ENCODE measurements at places on chromosomes 12 and 14. TPM values are rescaled to one million over a fixed set of nuclear protein-coding genes. Genes with fewer than 3 reads are reported as not detected.

- DNase-seq: no peak
Observed at GRCh38 chr12:7693793-7694192, 1.8 kb downstream of the GDF3 start.

GRCh38 chr12:46916796-46917419 lies 91.1 kb upstream of the SLC38A4 start:
- DNase-seq: no peak

DNA sequence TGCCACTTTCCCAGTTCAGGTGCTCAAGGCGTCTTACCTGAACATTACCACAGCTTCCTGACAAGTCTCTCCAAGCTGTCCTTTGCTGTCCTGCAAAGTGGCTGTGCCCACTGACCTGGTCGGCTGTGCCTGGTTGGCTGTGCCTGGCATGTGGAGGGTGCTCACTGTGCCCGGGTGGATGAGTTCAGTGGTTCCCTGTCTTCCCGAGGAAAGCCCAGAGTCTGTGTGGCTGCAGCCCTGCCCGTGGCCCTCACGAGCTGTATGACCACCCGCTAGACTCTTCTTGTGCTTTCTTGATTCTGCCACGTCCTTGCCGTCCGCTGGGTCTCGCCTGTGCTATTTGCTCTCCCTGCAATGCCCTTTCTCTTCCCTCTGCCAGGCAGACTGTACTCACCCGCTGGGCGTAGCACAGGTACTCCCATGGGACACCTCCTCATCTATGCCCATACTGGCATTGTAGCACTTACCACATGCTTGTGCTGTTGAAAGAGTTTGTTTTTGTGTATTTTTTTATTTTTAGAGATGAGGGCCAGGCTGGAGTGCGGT lies 95.9 kb downstream of the TSPAN9 start:
- no peak for DNase-seq

GRCh38 chr14:24274101-24274543 lies 2.7 kb upstream of the RABGGTA start:
- no peak for DNase-seq

DNA sequence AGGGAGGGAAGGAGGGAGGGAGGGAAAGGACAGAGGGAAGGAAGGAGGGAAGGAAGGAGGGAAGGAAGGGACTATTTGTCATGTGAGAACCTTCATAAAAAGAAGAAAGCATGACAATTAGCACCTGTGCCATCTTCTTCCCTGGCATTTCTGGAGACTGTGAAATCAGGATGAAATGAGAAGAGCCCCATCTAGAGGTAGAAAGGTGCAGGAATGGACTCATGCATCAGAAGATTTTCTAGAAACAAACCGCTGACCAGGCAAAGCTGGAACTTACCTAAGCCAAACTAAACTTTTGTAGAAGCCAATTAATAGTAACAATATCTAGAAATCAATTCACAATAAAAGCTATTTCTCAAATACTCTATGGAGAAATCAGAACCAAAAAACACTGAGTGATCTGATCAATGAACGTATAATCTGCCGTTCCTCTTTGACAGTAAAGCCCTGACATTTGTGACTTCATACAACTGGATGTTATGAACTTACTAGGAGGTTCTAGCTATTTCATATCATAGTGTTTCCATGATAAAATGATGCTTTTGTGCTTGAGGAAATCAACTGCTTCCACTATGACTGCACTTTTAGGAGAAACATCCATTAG lies 24.4 kb upstream of the CRACR2A start:
- DNase-seq: peak; percentile 46

DNA sequence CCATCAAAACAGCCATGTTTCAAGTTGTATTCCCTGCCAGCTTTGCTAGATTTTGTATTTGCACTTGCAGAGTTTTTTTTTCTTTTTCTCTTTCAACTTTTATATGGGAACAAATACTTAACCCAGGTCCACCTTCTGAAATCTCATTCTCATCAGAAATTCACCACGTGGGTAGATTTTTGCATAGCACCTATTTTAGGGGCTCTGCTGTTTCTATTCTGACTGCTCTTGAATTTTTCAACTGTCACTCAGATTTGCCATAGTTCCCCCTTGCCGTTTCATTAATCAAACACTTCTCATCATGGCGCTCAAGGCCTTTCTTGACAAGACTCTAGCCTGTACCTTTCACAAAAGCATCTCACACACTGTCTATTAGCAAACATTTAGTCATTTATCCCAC lies 767.2 kb downstream of the VRK1 start:
- no peak for DNase-seq

DNA sequence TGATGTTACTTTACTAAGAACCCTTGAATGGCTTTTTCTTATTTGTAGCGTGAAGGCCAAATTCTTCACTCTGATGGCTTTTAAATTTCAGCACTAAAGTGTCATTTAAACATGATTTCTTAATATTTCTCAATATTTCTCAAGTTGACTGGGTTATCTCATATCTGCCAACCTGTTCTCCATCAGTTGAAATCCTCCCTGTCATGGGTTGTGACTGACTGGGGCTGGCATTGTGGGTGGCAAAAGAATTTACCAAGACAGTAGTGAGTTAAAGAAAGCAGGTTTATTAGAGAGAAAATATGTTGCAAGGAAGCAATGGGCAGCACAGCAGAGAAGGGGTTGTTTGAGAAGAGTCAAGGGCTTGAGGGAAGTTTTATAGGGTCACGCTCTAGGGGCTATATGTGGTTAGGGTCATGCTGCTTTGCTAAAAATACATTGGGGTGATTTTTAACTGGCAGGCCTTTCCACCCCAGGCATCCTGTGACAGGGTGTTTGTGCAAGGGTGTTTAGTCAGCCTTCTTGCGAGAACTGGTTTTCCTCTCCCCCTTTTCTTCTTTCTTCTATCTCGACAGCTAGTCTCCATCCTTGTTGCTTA lies 232.8 kb upstream of the SEL1L start:
- DNase-seq: no peak

DNA sequence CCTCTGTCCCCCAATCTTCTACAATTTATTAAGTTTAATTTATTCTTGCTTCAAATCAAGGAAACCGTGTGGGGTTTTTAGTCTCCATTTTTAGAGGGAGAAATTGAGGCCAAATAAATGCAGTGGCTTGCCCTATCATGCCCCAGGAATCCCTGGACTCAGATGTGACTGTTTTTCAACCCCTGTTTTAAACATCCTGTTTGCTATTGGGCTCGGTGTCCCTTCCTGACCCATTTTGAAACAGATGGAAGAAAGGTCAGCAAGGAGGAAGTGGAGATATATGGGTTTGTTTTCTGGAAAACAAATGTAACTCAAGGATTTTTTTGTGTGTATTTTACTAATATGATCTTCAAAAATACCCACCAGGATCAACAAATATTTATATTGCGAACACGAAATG lies 84.7 kb downstream of the DACT1 start:
- DNase-seq: no peak

- no peak for DNase-seq
Observed at GRCh38 chr12:119758722-119759121, 90.8 kb downstream of the PRKAB1 start.

GRCh38 chr14:97275276-97275675 lies 478.1 kb downstream of the VRK1 start:
- DNase-seq: no peak

- no peak for DNase-seq
Observed at GRCh38 chr12:25427337-25428249, 125.5 kb downstream of the LMNTD1 start.

DNA sequence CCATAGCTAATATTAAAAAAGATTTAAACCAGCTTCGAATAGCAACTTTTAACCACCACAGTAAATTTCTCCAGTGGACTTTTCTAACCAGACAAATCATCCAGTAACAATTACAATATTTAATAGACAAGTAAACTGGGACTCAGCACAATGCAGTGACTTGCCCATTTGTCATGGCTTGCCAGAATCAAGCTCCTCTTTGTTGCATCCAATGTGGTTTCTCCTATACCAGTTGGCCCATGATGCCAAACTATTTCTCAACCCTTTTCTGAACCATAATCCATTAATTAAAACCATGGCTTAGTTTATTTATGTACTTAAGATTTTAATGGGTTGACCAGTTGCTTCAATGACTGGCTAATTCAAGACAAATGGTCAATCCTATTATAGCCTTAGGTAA lies 64.4 kb downstream of the DIO2 start:
- no peak for DNase-seq

DNA sequence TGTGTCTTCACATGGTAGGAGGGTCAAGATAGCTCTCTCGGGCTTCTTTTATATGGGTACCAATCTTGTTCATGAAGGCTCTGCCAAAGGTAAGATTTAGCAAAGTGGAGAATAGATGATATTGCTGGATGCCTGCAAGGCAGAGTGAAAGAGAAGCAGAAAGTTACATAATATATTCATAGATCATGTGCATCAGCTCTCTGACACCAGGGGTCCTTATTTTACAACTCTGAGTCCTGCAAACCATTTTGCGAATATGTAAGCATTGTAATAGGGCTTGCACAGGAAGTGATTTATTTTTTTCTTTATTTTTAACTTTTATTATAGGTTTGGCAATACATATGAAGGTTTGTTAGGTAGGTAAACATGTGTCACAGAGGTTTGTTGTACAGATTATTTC lies 31.8 kb downstream of the CRADD start:
- no peak for DNase-seq

DNA sequence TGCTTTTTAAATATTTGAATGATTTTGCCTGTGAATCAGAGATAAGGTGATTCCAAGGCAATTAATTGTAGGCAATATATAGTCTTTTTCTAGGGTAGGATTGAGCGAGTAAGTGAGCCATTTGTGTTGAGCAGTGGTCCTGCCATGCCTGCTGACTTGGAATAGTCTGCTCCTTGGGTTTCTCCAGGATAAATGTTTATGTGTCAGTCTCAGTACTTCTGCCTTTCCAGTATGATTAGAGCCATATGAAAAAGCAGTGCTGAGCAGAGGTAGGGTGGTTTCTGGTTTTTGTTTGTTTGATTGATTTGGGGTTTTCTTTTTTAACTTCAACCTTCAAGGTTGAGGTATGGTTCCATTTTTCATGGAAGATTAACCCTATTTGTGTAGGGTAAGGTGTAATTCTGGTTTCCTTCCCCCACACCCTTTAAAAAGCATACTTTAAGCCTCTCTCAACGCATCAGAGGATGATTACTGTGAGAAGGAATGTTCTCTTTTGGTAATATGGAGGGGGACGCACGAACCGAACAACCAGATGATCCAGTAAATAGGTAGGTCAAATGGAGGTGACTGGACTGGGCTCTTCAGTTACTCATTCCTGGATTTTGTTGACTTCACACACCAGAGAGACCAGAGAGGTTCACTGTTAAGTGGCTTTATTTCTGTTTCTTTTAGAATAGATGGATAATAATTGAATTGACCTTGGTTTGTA lies 22.7 kb downstream of the FRMD6 start:
- no peak for DNase-seq

GRCh38 chr12:120997448-120997847 lies 18.8 kb downstream of the C12orf43 start:
- DNase-seq: no peak

- DNase-seq: no peak
Observed at GRCh38 chr12:12837813-12838153, 24.6 kb downstream of the DDX47 start.

DNA sequence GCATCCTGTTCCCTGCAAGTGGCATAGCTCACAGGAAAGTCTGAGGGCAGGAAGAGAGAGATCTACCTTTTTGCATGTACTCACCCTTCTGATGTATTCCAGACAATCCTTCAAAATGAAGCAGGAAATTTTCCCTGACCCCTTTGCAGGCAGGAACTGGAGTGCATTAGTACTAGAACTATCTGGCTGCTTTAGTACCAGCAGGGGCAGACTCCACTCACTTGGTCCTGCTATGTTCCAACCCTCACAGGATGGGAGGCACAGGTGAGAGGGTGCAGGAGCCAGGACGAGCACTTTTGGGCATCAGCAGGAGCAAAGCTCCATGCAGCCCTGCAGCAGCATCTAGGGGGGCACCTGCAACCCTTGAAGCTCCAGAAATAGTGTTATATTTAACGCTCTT lies 116.3 kb upstream of the IGF1 start:
- DNase-seq: no peak

DNA sequence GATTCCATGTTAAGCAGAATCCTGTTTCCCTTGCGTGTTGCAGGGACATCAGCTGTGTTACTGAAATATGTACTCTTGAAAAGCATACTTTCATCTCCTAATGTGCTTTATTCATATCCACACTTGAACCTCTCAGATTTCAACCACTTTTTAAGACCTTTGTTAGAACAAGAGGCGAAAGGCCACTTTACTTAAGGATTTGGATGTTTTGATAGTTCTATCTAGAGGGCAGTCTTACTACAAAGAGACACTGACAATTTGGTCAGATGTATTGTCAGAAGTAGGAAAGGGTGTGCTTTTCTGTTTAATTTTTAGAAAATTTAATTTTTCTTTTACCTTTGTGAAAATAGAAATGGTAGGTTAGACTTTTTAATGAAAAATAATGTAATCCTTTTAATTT lies 267.9 kb downstream of the TMTC2 start:
- no peak for DNase-seq

DNA sequence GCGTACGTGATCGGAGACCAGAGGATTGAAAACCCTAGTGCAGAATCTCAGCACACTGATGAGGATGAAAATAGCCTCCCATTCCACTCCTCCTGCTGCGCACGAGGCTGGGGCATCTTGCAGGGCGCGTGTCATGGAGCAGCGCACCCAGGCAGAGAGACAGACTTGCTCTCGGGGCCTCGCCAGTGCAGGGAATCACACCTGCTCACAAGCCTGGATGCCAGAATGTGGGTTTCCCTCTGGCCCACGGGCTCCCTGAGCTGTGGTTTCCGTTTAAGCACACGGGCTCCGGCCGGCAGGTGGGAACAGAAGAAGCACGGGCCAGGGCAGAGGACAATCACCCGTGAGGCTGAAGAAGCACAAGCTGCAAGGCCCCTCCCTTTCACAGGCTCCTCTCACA lies 2.0 kb downstream of the FGF6 start:
- no peak for DNase-seq

GRCh38 chr12:75854681-75855309 lies 176.8 kb downstream of the PHLDA1 start:
- DNase-seq: no peak

- no peak for DNase-seq
Observed at GRCh38 chr12:4506870-4507269, 31.8 kb upstream of the RAD51AP1 start.

The JKAMP gene
- polyA plus RNA-seq: 58.0 TPM

The RNASE3 gene
- not detected for polyA plus RNA-seq

The KRT85 gene
- polyA plus RNA-seq: not detected

The SLC2A14 gene
- not detected for polyA plus RNA-seq

The KRT78 gene
- 0.28 TPM for polyA plus RNA-seq

The PRR4 gene
- polyA plus RNA-seq: 4.5 TPM

The SLC6A12 gene
- polyA plus RNA-seq: not detected

The TMEM120B gene
- polyA plus RNA-seq: 1.8 TPM

The TESPA1 gene
- 65.7 TPM for polyA plus RNA-seq

The ABCC9 gene
- not detected for polyA plus RNA-seq

The SYT1 gene
- polyA plus RNA-seq: not detected

The OVCH1 gene
- polyA plus RNA-seq: not detected

The SLCO1C1 gene
- polyA plus RNA-seq: not detected

The CBLN3 gene
- polyA plus RNA-seq: not detected

The PAX9 gene
- polyA plus RNA-seq: not detected

The EXOC3L4 gene
- polyA plus RNA-seq: not detected

The ZCRB1 gene
- polyA plus RNA-seq: 98.5 TPM
